GM18507 (cell line): ENCODE measurements at places on chromosomes 7 and 10.

DNA sequence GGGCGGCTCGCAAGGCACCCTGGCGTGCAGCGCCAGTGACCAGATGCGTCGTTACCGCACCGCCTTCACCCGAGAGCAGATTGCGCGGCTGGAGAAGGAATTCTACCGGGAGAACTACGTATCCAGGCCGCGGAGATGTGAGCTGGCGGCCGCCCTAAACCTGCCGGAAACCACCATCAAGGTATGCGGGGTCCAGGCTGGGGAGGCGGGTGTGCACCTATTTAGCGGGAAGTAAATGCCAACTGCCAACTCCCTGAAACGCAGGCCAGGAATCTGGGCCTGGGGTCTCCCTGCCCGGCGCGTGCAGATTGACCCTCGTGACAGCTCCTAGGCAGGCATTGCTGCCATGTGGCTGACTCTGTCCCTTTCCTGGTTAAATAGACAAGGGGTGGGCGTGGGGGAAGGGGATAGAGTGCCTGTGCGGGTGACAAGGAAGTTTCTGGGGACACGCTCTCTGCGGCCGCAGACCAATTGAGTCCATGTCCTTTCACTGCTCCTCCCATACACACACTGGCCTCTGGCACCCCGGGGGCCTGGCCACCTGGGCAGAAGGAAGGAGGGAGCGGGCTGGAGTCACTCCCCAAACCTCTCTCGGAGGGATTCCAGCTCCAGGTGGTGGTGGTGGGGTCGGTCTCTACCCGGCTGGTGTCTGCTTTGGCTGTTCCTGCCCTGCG is 2.7 kb downstream of the EVX1 start:
- no peak for DNase-seq

DNA sequence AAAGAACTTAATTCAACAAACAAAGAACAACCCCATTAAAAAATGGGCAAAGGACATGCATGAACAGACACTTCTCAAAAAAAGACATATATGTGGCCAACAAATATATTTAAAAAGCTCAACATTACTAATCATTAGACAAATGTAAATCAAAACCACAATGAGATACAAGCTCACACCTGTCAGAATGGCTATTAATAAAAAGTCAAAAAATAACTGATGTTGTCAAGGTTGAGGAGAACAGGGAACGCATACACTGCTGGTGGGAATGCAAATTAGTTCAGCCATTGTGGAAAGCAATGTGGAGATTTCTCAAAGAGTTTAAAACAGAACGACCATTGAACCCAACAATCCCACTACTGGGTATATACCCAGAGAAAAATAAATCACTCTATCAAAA is 19.1 kb downstream of the ZFAND4 start:
- DNase-seq, result no peak

DNA sequence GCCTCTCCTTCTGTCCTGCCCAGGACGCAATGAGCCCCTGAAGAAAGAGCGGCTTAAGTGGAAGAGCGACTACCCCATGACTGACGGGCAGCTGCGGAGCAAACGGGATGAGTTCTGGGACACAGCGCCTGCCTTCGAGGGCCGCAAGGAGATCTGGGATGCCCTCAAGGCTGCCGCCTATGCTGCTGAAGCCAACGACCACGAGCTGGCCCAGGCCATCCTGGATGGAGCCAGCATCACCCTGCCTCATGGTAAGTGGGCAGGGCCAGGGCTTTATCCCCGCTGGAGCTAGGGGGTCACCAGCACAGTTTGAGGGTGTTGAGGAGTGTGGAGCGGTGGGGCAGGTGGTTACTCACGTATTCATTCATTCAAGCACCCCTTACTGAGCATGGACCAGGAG is 4.7 kb upstream of the ANKRD2 start:
- DNase-seq, result no peak

DNA sequence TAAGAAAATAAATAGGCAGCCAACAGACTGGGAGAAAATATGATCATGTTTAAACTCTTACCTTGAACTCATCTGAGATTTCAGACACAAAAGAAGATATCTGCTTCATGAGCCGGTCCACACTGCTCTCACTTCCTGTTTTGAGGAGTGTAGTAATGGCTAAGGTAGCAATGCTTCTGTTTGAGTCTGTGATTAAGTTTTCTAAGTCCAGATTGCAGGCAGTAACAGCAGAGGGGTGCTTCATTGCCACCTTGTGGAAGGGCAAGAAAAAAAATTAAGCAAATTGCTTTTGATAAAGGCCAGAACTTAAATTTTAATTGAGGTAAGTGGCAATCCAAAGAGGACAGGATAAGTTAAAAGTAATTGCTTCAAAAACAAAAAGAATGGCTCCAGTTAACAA is 69.1 kb downstream of the MEST start:
- DNase-seq, result peak; percentile 23

DNA sequence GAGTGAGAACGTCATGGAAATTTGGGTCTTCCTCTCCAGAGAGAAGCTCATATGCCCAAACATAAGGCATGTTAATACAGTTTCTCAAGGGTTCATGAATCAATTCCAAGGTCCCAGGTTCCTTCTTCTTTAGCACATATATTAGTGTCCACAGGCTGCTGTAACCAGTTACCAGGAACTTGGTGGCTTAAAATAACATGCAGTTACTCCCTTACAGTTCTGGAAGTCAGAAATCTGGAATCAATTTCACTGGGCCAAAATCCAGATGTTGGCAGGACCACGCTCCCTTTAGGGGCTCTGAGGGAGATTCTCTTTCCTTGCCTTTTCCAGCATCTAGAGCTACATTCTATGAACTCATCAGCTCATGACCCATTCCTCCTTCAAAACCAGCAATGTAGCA is 64.8 kb downstream of the MRC1 start:
- DNase-seq, result no peak

- no peak for DNase-seq
Observed at GRCh38 chr7:103132995-103133688, 15.8 kb downstream of the NAPEPLD start.

DNA sequence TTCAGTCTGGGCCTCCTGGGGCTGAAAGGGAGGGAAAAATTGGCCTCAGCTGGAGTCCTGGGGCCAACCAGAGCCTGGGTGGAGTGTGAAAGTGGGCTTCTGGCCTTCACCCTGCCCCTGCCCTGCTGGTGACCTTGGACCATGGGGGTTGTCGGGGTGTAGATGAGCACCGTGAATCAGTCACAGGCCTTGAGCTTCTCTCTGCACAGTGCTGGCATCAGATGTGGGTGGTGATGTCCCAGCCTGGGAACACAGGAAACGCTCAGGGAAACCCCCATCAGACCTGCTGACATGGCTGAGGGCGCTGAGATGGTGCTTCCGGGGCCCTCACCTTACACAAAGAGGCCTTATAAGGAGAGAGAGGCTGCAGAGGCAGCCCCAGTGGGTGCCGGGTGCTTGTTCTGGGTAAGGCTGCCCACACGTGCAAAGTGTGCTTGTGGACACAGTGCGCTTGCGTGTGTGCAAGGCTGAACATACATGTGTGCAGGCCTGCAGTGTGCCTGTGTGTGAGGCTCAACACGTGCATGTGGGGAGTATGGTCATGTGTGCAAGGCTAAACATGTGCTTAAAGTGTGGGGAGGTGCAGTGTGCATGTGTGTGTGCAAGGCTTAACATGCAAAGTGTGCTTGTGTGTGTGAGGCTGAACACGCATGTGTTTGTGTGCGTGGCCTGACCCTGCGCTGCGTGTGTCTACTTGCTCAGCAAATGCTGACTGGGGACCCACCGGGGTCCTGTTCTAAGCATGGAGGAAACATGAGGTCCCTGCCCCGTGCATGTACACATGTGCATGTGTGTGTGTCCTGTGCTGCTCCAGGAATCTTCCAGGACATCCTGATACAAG is 6.5 kb downstream of the ARPC1B start:
- DNase-seq, result peak; percentile 72

DNA sequence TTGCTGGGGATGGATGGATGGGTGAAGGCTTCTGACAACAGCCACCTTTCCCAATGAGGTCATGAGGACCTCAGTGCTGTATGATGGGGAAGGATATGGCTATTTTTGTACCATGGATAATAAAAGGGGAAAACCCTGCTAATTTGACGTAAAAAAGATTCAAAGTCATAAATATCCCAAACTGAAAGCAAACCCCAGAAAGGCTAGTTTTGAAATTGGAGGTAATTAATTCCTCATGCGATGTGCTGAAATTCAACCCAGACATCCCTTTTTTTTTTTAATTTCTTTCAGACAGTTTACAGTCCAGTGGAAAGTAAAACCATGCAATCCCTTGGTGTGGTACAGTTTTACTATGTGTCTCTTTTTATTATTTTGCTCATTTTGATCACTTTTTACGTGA is 254.5 kb upstream of the BMPER start:
- DNase-seq, result no peak

DNA sequence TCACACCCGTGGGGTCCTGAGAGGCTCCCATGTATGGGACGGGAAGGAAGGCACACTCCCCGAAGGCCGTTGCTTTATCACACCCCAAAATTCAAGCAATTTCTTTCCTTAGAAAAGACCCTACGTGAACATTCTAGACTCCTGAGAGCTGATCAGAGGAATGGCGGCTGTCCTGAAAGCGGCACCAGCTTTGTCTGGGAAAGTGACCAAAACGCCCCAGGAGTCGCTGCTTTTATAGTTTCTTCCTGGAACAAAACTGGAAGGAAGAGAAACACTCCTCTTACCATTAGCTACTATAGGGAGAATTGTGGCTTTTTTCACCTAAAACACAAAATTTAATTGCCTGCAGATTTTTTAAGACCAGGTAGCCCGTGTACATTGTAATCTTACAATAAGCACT is 261.8 kb upstream of the RNF32 start:
- DNase-seq, result no peak

GRCh38 chr7:77202481-77202976 is 2.9 kb upstream of the FGL2 start:
- peak; percentile 52 for DNase-seq

DNA sequence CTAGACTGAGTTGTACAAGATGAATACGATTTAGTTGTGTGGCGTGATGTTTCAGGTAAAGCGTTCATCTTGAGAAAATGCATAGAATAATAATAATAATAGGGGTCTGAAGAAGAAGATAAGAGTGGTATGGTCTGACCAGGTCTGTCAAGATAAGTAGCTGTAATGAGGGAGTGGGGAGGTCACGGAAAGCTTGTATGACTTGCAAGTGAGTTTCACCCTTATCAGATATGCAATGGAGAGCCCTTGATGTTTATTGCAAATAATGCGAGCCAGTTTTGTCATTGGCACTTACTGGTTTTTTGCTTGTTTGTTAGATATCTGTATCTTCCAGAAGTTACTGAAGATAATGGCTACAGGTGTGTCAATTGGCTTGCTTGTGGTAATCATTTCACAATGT is 611.5 kb downstream of the CNTNAP2 start:
- no peak for DNase-seq

DNA sequence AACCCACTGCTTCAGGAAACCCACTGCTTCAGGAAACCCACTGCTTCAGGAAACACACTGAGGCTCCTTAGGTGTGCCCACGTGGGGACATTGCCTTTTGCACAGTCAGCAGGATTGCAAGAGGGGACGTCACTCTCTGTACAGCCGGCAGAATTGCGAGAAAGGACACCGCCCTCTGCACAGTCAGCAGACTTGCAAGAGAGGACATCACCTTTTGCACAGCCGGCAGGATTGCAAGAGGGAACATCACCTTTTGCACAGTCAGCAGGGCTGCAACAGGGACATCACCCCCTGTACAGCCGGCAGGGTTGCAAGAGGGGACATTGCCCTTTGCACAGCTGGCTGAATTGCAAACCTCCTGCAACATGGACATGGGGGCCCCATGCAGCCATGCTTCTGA is 407.6 kb downstream of the GLRX3 start:
- DNase-seq, result no peak

DNA sequence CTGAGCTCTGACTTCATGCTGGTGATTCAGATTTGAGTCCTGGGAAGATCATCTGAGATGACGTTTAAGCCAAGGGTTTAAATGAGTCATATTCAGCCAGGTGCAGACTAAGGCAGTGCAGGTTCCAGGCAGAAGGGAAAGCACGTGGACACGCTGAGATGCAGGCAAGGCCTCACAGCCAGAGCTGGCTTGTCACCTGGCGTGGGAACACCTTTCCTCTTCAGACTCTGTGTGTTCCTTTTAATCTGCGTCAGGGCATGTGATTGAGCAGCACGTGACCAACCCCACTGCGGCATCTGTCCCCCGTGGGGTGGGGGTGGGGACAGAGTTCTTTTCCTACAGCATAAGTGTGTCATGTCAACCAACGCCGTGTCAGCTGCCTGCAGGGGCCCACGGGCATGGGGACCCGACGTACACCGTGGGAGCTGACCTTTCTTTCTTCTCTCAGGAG is 10.7 kb upstream of the IDI2 start:
- no peak for DNase-seq

GRCh38 chr10:133379152-133379800 is at the start of gene PAOX:
Gene PAOX (plus strand): TSS chr10:133379262. CDS start chr10:133379317, 55 bp downstream.
- DNase-seq, result no peak

GRCh38 chr7:84162584-84162983 is 32.0 kb downstream of the SEMA3A start:
- DNase-seq, result no peak

- no peak for DNase-seq
Observed at GRCh38 chr10:124229201-124229988, 136.0 kb upstream of the CHST15 start.

DNA sequence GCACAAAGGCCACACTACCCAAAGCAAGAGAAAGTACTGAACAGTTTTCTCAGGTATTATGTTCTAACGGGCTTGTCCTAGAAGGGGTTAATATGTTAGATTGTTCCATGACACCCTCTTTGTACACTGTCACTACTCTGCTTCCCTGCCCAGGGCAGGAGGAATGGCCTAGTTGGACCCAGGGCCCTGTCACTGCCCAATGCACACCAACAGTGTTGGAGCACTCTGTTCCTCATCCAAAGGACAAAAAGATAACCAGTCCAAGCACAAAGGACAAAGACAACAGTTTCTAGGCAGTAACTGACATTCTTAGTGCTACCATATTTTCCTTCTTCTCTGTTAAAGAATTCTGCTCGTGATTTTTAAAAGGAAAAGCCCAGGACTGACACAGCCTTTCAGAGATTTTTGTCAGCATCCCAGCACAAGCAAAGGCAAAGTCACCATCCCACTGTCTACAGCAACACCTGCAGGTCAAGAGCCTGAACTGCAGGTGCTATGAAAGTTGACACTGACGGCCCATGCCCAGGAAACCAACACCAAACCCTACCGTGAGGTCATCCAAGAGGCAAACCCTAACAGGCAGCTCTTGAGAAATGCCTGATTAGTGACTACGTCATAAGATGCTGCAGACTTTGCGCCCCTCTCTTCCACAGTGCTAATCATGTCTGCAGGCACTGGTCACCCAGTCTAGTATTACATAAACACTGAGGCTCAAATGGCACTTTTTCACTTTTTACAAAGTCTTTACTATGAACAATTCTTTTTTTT is 13.2 kb downstream of the NUDCD3 start:
- peak; percentile 42 for DNase-seq

- DNase-seq, result peak; percentile 87
Observed at GRCh38 chr10:97292097-97292861, at the start of gene ARHGAP19. Gene ARHGAP19 (minus strand): TSS chr10:97292637. CDS start chr10:97292627, 10 bp downstream.
